ENCODE measurements at places on chromosomes 12 and 14.
A peak's percentile ranks its signal among the peaks of the same experiment; 100 is the strongest.

DNA sequence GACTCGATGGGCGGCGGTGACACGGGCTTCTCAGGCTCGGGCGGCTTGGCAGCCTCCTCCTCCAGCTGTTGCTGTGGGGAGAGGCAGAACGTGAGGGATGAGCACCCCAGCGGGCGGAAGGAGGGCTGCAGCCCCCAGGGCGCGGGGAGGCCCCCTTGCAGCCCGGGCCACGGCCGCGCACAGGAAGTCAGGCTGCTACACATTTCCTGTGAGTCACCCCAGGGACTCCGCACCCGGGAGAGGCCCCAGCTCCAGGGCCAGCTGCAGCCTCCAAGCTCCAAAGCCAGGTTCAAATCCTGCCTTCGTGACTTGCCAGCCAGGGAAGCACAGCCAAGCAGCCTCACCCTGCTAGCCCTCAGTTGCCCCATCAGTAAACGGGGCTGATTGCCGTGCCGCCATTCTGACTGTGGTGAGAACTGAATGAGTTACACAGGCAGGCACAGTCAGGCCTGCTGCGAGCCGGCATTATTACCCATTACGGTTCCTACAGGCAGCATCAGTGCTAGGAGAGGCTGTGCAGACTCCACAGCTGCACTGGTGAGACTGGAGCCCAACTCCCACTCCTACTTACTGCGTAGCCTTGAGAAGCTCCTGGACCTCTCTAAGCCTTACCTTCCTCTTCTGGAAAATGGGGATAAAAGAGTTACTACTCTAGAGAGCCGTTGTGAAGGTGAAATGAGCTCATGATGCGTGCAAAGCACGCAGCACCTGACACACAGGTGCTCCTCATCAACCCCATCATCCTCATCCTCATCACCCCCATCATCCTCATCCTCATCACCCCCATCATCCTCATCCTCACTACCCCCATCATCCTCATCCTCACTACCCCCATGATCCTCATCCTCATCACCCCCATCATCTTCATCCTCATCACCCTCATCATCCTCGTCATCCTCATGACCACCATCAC lies 100.9 kb downstream of the NCOR2 start:
- DNase-seq: peak; percentile 72

- no peak for DNase-seq
Observed at GRCh38 chr14:101959277-101959676, 5.1 kb upstream of the DYNC1H1 start.

DNA sequence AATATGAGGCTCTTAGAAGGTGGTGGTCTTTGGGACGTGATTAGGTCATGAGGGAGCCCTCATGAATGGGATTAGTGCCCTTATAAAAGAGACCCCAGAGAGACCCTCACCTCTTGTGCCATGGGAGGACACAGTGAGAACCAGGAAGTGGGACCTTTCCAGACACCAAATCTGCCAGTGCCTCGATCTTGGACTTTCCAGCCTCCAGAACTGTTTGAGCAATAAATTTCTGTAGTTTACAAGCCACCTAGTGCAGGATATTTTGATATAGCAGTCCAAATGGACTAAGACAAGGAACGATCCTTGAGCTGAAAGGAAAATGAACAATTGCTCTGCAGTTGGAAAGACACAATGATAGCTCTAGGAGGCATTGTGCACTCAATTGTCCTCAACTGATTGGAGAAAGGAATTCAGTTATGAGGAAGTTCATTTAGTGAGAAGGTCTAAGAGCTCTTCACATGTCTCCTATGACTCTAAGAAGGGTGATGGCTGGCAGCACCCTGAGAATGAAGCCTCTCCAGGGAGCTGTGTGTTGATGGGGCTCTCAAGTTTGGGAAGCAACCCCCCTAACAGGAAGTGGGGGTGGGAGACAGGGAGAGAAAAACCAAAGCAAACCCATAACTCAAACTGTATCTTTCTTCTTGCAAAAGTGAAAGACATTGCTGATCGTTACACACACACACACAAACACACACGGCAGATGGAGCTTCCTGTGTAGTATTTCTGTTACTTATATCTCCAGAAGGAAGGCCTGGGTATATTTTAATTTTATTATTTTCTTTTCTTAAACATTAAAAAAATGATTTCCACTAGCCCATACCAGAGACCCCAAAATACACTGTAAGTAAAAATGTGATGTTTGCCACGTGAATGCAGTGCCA lies 21.0 kb downstream of the CHST11 start:
- peak; percentile 62 for DNase-seq

- peak; percentile 71 for DNase-seq
Observed at GRCh38 chr12:117587631-117588287, 226.3 kb upstream of the NOS1 start.

- DNase-seq: peak; percentile 55
Observed at GRCh38 chr12:24798335-24798734, 150.6 kb downstream of the BCAT1 start.

GRCh38 chr12:80222261-80222660 lies 122.9 kb downstream of the OTOGL start:
- DNase-seq: no peak

- DNase-seq: no peak
Observed at GRCh38 chr14:36940476-36940875, 231.9 kb downstream of the SLC25A21 start.

GRCh38 chr12:68406134-68406576 lies 74.0 kb upstream of the MDM1 start:
- peak; percentile 59 for DNase-seq

- no peak for DNase-seq
Observed at GRCh38 chr14:103854017-103854808, 6.8 kb upstream of the PPP1R13B start.

- no peak for DNase-seq
Observed at GRCh38 chr12:21451529-21451928, 14.1 kb downstream of the PYROXD1 start.

DNA sequence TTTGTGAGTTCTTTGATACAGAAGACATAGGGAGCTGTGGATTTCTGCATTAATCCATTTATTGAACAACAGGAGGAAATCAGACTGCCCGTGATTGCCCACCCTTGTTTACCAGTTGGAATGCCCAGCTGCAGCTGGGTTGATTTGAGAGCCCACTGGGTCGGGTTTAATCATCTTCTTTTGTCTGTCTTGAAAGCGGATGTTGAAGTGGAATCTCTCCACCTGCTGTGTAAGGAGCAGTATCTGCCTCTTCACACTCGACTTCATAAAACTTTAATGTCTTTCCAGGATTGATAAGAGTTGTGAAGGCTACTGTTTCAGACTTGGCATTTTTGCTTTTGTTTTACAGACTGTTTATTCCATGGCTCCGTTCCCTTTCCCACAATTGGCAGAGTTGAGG lies 39.9 kb downstream of the TBC1D30 start:
- DNase-seq: no peak

DNA sequence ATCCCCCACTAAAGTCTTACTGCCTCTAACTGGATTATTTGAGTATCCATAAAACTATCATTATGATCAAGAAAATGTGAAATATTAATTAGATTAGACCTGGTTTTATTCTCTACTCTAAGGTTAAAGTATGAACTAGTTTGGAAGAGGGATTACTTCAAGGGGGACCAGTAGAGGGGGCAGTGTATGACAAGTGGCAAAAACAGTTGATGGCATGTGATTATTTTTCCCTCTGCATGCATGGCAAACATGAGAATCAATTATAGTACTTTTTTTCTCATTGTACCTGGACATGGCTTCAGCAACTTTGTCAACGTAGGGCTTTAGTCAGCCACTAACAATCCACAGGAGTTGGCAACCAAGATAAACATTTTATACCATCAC lies 145.0 kb upstream of the SLC38A2 start:
- peak; percentile 5 for DNase-seq

- no peak for DNase-seq
Observed at GRCh38 chr12:54225666-54226065, 36.9 kb upstream of the SMUG1 start.

DNA sequence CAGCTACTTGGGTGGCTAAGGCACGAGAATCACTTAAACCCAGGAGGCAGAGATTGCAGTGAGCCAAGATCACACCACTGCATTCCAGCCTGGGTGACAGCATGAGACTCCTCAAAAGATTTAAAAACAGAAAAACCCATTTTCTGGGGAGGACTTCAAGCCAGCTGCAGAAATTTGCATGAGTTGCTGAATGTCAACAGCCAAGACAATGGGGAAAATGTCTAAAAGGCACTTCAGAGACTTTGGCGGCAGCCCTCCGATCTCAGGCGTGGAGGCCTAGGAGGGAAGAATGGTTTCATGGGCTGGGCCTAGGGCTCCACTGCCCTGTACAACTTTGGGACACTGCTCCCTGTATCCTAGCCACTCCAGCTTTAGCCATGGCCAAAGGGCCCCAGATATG lies 177.8 kb upstream of the C14orf180 start:
- no peak for DNase-seq

- DNase-seq: no peak
Observed at GRCh38 chr14:52355526-52355925, 41.4 kb downstream of the PTGER2 start.

- no peak for DNase-seq
Observed at GRCh38 chr14:94021001-94021400, 5.1 kb upstream of the OTUB2 start.

- DNase-seq: no peak
Observed at GRCh38 chr12:132806857-132807256, 21.8 kb downstream of the GOLGA3 start.

DNA sequence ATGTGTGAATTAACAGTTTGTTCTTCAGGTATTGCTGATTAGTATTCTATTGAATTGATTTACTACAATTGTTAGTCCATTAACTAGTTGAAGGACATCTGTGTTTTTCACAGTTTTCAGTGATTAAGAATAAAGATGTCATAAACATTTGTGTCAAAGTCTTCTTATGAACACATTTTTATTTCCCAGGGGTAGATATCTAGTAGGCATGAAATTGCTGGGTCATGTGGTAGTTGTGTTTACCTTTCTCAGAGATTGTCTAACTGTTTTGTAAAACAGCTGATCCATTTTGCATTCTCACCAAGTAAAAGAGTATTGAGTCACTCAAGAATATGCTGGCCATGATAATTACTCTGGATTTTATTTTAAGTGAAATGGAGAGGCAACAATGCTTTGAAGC lies 1145.3 kb downstream of the FSCB start:
- no peak for DNase-seq

- no peak for DNase-seq
Observed at GRCh38 chr12:6272300-6273204, 37.9 kb upstream of the PLEKHG6 start.

DNA sequence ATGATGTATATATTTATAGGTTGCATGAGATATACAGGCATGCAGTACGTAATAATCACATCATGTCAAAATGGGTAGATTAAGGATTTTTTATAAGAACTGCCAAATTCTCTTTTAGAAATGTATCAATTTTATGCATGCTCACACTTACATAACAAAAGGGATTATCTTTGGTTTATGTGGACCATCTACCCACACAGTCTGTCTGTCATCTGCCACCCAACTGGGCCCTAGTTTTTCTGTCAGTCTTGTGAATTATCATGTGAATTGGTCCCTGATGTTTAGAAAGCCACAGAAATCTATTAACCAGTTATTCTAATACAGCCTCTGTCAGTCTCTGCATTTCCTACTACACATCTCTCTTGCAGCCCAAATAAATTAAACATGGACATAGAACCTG lies 133.4 kb downstream of the ACSS3 start:
- DNase-seq: no peak
